ENCODE measurements at places on chromosomes 4 and X. TPM values are rescaled to one million over a fixed set of nuclear protein-coding genes. Genes with fewer than 3 reads are reported as not detected.

- DNase-seq = no peak
Measured at GRCh38 chr4:169259271-169259670, 11.5 kb downstream of the SH3RF1 start.

PALLD gene
- 301 TPM for total RNA-seq

DNA sequence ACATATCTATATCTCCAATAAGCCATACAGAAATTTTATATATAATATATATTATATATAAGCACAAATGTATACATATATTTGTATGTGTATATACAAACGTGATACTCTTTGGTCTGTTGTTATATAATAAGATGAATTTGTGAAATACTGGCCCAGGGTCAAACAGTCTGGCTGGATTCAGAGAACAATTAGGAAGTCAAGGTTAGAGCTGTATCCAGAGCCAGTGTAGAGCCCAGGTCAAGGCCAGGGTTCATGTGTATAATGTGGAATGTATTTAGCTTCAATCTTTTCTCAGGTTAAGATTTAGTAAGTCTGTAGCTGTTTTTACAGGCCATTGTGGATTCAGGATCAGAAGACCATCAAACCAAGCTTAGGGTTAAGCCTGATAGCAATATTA is 3.8 kb upstream of the ENOX2 start:
- no peak for DNase-seq

UCP1 gene
- 0.37 TPM for total RNA-seq

HOPX gene
- total RNA-seq = 48.2 TPM

ZNF630 gene
- total RNA-seq = 12.5 TPM

NDP gene
- total RNA-seq = not detected

DNA sequence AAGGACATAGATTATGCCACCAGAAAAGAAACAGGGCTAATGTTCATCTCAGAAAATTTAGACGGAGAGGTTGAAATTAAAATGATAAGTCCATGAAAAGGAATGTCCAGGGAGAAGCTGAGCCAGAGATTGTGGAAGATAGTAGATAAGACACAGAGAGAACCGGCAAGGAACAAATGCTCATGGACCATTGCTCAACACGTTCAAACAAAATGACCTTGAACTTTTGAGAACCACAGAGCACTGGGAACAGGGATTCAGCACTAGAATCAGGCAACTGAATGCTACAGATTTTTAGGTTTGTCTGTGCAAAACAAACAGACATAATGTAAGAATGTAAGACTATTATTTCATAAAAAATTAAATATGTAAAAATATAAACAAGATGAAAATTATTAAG is 206.3 kb downstream of the PDGFC start:
- DNase-seq = no peak

- peak; percentile 68 for DNase-seq
Measured at GRCh38 chr4:168221301-168221700, 97.3 kb downstream of the DDX60 start.

DNA sequence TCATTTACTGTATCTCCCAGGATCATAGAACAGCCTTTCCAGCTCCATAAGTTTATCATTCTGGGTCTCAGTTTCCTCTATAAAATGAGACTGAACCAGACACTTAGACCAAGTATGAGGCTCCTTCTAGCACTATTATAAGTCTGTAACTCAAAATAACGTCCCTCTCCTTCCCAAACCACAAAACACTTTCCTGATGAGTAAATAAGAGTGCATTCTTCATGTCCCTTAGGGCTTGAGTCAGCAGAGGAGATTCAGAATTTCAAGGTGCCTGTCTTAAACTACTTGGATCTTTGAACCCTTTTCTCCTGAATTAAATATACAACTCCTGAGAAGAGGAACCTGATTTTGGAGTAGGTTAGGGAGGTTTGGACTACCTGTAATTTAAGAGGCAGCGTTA is 62.6 kb downstream of the GLRA2 start:
- DNase-seq = no peak

GRCh38 chr4:182918791-182919302 is 1.7 kb upstream of the DCTD start:
- no peak for DNase-seq

GRCh38 chrX:118350706-118351105 is 4.8 kb downstream of the WDR44 start:
- DNase-seq = no peak
